Stimulated activated CD4-positive, alpha-beta T cell treated with anti-CD3 and anti-CD28 coated beads, Interleukin-15, amount 100 ng/mL, for 24 hours (primary cell): ENCODE measurements at places on chromosomes 16 and 17.

GRCh38 chr16:52535076-52535475 is 11.9 kb downstream of the TOX3 start:
- DNase-seq: no peak

- no peak for DNase-seq
These were observed 158.9 kb upstream of the NOG start for GRCh38 chr17:56434610-56435009.

DNA sequence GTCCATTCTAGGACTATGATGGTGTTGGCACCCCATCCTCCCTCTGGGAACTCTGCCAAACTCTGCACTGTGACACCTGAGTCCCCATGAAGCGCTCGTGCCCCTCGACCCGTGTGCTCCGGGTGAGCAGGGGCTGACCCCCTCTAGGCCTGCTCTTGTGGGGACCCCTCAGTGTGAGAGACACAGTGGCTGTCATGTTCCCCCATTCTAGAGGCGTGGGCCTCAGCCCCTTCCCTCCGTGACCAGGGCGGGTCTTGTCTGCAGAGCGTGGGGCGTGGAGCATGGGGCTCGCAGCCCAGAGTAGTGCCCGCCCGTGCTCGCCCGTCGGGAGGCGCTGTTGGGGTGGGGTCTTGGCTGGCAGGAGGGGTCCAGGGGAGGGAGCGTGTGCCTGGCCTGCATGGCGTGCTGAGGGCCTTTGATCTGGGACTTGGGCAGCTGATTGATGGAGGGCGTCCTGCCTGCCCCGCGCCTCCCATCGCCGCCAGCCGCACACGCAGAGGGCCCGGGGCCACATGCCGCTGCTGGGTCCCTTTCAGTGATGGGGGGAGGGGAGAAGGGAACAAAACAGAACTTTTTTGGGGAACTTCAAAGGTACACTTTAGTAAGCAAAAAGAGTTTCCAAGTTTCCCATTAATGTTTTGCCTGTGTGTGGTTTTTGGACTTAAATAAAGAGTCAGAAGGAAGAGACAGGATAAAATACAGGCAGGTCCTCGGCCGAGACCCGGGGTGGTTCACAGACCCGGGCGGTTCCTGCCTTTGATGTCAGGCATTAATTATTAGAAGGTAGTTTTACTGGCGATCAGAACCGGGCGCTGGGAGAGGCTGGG is 22.5 kb downstream of the CENPX start:
- DNase-seq: no peak

DNA sequence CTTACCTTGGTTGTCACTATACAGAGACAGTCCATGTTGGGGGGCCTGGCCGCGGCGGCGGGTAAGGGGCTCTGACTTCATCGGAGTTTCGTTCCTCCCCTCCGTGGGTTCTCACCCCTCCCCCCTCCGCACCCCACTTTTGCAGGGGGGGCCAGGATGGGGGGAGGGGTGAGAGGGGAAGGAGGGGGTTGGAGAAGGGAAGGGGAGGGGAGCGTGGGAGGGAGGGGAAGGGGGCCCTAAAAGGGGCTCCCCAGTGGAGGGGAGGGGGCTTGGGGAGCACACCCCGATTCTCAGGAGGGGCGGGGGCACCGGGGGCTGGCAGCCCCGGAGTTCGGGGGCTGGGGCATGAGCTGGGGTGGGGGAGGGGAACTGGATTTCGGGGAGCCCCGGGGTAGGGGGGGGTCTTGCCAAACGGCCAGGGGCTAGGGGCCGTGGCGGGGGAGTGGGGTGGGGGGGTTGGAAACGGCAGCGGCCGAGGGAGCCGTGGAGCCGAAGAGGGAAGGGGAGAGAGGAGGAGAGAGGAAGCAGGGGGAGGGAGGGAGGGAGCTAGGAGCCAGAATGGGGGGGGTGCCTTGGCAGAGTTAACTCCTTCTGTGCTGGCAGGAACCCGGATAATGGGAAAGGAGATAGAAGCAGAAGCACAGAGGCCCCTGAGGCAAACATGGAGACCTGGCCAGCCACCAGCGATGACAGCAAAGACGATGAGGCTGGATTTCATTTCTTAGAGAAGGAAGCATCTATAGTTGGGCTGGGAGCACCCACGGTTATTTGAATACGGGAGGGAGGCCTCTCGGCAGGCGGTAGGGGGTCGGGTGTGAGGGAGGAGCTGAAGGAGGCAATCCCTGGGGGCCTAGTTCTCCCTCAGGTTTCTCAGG is 2.3 kb downstream of the DLG4 start:
- DNase-seq: peak; percentile 40

DNA sequence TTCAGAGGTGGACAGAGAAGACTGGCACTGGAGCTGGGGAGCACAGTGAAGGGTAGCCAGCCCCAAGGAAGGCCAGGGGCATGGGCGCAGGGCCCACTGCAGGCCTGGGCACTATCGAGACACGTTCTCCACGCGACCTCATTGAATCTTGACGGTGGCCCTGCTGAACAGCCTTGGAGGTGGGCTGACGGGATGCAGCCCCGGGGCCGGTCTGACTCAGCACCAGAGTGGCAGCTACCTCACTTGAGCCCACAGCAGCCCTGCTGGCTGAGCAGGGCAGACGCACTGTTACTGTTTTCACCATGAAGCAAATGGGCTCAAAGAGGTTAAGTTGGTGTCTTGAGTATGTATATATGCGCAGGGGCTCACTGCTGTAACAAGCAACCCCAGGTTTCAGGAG is 78.8 kb upstream of the FOXF1 start:
- no peak for DNase-seq

DNA sequence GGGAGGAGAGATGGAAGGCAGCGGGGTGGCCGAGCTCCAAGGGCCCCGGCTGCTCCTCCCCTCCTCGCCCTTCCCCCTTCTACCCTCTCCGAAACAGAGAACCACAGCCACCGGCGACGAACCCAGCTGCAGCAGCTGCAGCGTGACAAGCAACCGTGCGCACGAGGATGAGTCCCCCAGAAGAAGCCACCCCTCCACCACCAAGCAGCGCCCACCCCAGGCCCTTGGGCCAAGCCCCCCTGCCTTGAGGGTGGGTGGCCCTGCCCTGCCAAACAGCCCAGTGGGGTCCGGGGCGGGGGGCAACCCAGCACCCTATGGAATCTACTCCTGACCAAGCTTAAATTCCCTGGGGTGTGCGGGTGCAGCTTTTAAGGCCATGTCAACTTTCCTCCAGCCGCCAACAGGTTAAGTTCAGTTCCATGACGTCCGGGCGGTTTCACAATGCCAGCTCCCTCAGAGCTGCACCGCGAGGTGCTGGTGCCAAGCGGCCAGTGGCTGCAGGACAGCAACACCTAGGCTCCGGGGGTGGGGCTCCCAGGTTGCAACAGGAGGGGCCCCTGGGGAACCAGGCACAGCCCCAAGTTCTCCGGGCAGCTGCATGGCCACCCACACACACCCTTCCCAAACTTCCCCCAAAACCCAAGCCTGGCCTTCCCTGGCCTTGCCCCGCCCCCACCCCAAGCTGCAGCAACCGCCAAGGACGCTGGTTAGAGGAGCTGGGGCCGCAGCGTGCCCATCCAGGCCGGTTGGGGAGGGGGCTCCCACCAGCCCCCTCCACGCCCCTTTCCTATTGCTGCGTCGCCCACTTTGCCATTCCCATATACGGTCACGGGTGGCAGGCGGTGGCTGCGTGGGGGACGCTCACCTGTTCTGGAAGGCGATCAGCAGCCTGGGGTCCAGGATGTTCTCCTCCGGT is 2.0 kb downstream of the CBX4 start:
- peak; percentile 76 for DNase-seq

GRCh38 chr17:73740370-73740769 is 96.1 kb upstream of the SDK2 start:
- DNase-seq: no peak

DNA sequence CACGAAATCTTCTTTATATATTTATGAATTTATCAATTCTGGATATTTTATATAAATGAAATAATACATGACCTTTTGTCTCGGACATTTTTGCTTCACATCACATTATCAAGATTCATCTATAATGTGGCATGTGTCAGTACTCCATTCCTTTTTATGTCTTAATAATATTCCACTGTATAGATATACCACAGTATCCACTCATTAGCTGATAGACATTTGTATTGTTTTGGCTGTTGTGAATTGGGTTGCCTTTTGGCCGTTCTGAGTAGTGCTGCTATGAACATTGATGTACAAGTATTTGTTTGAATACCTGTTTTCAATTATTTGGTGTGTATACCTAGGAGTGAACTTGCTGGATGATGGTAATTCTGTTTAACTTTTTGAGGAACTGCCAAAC is 323.8 kb upstream of the CA10 start:
- no peak for DNase-seq

DNA sequence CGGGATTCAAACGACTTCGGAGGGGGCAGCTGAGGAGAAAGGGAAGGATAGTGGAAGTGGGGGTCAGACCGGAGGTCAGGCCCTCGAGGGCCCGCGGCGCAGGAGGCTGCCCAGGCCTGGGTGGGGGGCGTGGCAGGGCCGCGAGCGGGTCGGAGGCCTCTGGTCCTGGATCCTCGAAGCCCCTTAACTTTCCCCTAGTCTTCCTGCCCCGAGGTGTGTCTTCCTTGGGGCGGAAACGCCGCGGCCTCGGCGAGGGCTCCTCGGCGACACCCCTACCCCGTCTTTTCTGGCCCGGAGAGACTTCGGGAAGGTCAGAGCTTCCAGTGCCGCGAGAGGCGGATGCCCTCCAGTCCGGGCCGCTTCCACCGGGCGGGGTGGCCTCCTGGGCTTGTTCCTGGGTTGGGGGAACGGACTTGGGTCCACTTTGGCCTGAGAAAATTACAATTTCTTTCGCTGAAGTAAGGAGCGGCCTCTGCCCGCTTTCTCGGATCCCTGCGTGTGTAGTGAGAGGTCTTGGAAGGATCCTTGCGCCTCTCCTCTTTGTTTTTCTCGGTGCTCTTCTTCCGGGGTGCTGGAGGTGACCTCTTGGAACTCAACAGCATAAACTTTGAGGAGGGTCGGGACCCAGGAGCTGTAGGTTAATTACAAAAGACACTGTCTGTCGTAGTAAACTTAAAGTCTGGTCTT is 491 bp downstream of the IST1 start:
- DNase-seq: peak; percentile 48

- DNase-seq: no peak
These were observed 61.7 kb downstream of the PECAM1 start for GRCh38 chr17:64328859-64329531.

- DNase-seq: no peak
These were observed 58.9 kb downstream of the CYTH1 start for GRCh38 chr17:78723001-78723796.

DNA sequence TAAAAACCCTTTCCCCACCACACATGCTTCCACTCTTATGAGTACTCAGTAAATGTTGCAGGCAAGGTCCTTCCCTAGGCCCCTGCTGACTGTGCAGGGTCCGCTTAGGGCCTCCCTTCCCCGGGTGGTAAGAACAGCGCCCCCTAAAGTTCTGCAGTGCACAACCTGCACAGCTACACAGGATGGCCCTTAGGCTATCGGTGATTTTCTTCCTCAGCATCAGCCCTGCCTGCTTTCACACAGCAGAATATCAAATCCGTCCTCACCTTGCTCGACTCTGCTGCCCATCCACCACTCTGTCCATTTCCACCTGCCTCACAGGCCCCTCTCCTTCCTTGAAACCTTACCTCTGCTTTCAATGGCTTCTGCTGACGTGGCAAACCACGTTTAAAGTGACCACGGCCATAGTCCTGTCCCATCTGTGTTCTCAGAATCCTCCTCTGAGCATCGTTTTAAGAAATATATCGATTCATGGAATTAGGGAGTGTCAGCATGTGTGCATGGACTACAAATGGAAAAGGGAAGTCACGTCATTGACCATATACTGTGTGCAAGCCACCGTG is 51.4 kb upstream of the TMEM132E start:
- no peak for DNase-seq

- DNase-seq: no peak
These were observed 90.3 kb upstream of the MPHOSPH6 start for GRCh38 chr16:82260212-82260795.

GRCh38 chr17:34307110-34307509 is 12.1 kb upstream of the CCL8 start:
- DNase-seq: no peak

- DNase-seq: no peak
These were observed 7.4 kb downstream of the C1QL1 start for GRCh38 chr17:44960691-44961090.

DNA sequence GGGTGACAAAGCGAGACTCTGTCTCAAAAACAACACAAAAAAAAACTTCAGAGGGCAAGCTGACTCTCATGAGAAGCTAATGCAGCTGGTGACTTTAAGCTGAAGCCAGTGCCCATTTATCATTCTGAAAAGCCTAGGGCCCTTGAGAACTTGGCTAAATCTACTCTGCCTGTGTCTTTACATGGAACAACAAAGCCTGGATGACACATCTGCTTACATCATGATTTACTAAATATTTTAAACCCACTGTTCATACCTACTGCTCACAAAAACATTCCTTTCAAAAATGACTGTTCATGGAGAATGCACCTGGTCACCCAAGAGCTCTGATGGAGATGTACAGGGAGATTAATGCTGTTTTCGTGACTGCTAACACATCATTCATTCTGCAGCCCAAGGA is 6.1 kb upstream of the ALOX12 start:
- no peak for DNase-seq

- DNase-seq: no peak
These were observed 330.3 kb upstream of the XYLT1 start for GRCh38 chr16:17801068-17801467.

- DNase-seq: no peak
These were observed 48.5 kb downstream of the RPTOR start for GRCh38 chr17:80593181-80593580.

DNA sequence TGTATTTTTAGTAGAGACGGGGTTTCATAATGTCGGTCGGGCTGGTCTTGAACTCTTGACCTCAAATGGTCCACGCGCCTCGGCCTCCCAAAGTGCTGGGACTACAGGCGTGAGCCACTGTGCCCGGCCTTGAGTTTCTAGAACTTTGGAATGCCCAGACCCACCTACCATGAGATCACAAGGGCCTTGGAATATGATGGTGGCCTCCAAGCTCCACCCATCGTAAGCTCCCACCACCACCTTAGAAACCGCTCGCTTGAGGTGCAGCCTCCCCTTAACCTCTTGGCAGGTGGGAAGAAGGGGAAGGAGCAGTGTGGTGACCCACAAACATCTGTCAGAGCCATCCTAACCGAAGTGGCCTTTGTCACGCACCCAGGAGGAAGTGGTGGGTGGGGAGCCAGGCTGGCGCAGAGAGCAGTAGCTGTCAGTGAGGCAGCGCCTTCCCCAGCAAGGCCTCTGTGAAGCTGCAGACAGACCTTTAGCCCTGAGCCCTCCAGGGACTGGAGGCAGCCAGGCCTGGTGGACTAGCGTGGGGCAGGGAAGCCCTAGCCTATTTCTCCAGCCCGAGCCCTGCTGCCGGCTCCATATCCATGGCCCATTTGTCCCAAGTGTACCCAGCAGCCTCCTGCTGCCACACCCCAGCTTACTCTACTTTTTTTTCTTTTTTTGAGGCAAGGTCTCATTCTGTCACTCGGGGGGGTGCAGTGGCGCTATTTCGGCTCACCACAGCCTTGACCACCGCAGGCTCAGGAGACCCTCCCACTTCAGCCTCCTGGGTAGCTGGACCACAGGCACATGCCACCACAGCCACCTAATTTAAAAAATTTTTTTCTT is 13.1 kb upstream of the SEPHS2 start:
- peak; percentile 93 for DNase-seq

- no peak for DNase-seq
These were observed 61.1 kb downstream of the CDYL2 start for GRCh38 chr16:80743273-80743672.

GRCh38 chr17:38558728-38559050 is 47.1 kb downstream of the SRCIN1 start:
- no peak for DNase-seq

GRCh38 chr17:48295362-48296288 is 134.4 kb downstream of the SKAP1 start:
- no peak for DNase-seq

GRCh38 chr16:22353933-22354541 is 20.4 kb downstream of the CDR2 start:
- DNase-seq: no peak
